Activated T-cell treated with anti-CD3 and anti-CD28 coated beads, Interleukin-2, amount 50 U/mL, for 4 hours (primary cell): ENCODE measurements at places on chromosomes 5 and 9. TPM values are rescaled to one million over a fixed set of nuclear protein-coding genes. Genes with fewer than 3 reads are reported as not detected.

GRCh38 chr5:151697452-151697851 lies 10.7 kb upstream of the SPARC start:
- no peak for DNase-seq

DNA sequence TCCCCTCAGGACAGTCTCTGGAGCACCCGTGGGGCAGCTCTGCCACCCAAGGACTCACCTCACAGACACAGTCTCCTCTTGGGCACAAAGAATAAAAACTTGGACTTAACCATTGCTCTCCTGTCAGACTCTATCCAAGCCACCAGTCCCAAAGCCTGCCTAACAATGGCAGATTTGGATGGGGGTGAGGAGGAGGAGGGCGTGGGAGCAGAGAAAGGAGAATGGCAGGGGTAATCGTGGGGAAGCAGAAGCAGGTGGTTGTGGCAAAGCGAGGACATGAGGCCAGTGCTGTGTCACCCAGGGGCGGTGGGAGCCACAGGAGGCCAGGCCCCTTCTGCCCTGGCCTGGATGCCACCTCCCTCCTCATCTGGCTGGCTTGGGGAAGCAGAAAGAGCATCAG lies 5.5 kb upstream of the FAM163B start:
- DNase-seq: no peak

GRCh38 chr5:172748341-172748843 lies 22.6 kb downstream of the DUSP1 start:
- DNase-seq: no peak

DNA sequence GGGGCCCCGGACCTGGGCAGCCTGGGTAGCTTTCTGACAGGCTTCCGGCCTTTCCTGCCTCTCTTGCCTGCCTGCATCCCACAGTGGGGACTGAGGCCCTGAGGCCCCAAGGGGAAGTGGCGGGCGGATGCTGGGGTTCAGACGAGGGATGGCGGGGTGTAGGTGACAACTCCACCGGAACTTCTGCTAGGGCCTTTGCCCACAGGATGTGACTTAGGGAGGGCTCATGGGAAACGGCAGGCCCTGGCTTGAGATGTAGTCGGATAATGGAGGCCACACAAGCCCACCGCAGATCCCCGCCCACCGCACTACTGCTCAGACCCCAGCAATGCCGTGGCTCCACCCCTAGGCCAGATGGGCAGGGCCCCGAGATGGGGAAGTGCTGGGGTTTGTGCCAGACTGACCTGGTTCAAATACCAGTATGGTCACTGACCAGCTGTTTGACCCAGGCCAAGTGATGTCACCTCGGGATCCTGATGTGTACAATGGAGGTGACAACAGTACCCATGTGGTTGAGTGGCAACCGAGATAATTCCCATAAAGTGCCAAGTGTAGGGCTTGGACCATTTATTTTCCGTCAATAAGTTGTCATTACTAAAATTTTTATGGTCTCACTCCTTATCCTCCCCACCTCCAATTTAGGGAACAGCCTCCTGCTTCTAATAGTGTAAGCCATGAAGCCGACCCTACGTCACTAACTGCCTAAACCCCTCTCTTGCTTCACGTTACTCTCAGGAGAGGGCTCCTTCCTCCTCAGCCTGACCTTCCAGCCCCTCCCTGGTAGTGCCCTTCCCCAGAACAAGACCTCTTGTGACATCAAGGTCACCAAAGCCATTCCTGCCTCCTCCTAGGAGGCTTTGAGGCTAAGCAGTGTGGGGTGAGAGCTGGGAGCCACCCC lies 2.5 kb upstream of the CDK9 start:
- DNase-seq: peak; percentile 45

The GALNT12 gene
- 3.5 TPM for total RNA-seq

The DAB2IP gene
- total RNA-seq: 0.14 TPM

The PHYHD1 gene
- total RNA-seq: not detected

GRCh38 chr5:115229606-115230005 lies 33.1 kb downstream of the PGGT1B start:
- DNase-seq: no peak

- DNase-seq: no peak
Measured at GRCh38 chr5:68747521-68747920, 346.3 kb upstream of the SLC30A5 start.

DNA sequence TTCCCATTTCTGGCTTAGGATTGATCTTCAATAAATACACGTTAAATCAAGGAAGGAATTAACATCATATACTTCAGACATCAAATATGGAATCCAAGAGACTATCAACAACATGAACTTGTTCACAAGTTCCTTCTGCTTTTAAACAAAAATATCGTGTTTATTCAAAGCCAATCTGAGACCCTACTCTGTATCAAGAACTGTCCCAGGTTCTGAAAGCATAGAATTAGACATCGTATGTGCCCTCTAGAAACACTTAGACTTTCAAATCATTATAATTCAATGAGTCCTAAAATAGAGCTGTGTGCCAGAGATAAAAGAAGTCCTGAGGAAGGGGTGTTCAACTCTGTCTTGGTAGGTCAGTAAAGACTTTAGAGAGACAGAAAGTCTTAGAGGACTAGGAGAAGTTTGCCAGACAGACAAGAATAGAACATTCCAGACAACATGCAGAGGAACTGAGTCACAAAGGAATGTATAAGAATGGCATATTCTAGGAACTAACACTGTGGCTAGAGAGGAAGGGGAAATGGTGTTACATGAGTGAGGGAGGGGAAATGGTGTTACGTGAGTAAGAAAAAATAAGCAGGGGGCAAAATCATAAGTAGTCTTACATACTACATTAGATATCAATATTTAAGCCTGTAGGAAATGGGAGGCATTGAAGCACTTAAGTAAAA lies 2.9 kb downstream of the TPD52L3 start:
- DNase-seq: no peak

The TRIM36 gene
- not detected for total RNA-seq

The AGXT2 gene
- not detected for total RNA-seq

- DNase-seq: no peak
Measured at GRCh38 chr9:88196142-88196790, 58.0 kb upstream of the SPATA31C2 start.

DNA sequence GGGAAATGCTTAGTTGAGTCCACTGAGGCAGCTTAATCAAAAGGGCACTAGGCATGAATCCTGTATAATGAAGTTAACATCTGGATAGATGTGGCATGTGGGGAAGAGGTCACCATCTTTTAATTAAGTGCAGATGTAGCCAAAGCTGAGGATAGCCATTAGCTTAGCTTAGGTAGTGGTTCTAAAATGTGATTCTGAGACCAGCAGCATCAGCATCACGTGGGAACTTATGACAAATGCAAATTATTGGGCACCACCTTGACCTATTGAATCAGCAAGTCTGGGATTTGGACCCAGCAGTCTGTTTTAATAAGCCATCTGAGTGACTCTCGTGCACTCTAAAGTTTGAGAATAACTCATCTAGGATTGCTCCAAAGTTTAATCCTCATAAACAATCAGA lies 63.8 kb downstream of the SNCAIP start:
- no peak for DNase-seq

The GRM6 gene
- total RNA-seq: not detected

DNA sequence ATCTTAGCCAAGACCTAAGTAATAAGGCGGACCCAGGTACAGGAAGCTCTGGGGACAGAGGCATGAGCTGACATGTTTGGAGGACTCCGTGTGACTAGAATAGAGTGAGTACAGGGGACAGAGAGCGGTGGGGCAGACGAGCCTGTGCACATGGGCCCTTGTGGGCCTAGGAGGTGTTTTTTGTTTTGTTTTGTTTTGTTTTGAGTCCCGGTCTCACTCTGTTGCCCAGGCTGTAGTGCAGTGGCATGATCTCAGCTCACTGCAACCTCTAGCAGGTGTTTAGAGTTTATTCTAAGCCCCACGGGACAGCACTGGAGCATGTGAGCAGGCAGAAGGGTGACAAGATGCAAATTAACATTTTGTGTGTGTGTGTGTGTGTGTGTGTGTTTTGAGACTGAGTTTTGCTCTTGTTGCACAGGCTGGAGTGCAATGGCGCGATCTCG lies 3.1 kb upstream of the EEIG1 start:
- DNase-seq: no peak

The ASPN gene
- total RNA-seq: not detected

The GFI1B gene
- total RNA-seq: 0.16 TPM

The HTR4 gene
- total RNA-seq: not detected

- DNase-seq: no peak
Measured at GRCh38 chr5:158698768-158699284, 400.9 kb downstream of the EBF1 start.

- no peak for DNase-seq
Measured at GRCh38 chr9:124000161-124000783, 11.3 kb upstream of the LHX2 start.

- no peak for DNase-seq
Measured at GRCh38 chr5:178199581-178200434, 4.5 kb upstream of the HNRNPAB start.

The PCDHGB3 gene
- total RNA-seq: 0.19 TPM

DNA sequence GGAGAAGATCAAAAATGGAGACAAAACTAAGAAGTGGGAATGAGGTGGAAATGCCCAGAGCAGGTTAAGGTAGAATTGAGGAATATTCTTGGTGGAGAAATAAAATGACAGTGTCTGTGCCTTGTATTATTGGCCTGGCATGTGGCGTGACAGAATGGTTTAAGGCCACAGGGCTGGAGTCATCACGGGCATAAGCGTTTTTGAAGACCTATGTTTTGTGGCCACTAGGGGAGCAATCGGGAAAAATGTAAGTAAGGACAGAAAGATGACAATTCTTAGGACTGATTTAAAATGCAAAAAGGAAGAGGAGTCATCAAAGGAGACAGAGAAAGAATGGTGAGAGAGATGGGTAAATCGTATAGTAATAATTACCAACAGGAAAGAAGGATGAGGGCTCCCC lies 72.2 kb upstream of the EPB41L4A start:
- no peak for DNase-seq

DNA sequence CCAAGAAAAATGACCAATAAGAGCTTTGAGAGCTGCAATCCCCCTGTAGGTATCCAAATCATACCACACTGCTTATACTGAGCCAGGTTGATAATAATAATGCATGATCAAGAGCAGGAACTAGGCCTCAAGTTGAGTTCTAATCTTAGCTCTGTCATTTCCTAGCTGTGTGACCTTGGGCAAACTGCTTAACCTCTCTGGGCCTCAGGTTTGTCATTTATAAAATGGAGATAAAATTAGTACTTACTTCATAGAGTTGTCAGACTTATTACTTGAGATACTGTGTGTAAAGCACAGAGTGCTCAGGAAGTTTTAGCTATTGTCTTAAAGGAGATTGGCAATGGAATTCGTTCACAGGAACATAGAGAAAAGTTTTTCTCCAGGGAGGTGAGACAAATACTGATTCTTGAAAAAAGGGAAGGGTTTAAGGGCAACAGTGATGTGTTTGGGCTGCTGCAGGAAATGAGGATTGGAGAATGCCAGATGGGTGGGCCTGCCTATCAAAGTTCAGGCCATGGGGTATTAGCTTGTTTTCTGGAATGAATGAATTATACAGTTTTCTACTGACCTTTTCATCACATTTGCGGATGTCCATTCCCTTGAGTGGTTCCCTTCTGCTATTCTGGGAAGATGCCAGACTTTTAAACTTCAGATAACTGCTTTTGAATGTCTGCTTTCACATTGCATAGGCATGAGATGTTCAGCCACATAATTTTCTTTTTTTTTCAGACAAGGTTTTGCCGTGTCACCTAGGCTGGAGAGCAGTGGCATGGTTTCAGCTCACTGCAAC lies 10.2 kb upstream of the ATP6V0E1 start:
- DNase-seq: no peak

- DNase-seq: no peak
Measured at GRCh38 chr5:142295084-142295758, 29.6 kb downstream of the SPRY4 start.

The C1QTNF2 gene
- not detected for total RNA-seq

The IFNA2 gene
- not detected for total RNA-seq

GRCh38 chr5:145687943-145688342 lies 147.2 kb downstream of the PRELID2 start:
- no peak for DNase-seq

- DNase-seq: no peak
Measured at GRCh38 chr5:14983666-14984441, 112.3 kb upstream of the ANKH start.

- no peak for DNase-seq
Measured at GRCh38 chr9:16545639-16546038, 324.8 kb downstream of the BNC2 start.

The INSL6 gene
- not detected for total RNA-seq

DNA sequence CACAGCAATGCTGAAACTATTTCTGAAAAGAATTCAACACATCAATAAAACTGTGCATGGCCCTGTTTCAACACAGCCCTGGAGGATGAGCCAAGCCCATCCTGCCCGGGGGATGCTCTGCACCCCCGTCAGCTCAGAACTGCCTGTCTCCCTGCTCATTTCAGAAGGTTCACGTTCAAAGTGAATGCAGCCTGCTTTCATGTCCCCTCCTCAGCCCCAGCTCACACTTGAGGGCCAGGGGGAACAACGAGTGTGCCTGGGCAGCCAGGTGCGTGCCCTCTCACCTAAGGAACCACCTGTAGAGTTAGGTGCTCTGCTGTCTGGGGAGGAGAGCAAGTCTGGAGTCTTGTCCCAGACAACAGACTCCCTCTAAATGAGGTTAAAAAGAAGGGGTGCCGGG lies 348.5 kb upstream of the IRX2 start:
- DNase-seq: no peak

The SARDH gene
- 5.5 TPM for total RNA-seq

DNA sequence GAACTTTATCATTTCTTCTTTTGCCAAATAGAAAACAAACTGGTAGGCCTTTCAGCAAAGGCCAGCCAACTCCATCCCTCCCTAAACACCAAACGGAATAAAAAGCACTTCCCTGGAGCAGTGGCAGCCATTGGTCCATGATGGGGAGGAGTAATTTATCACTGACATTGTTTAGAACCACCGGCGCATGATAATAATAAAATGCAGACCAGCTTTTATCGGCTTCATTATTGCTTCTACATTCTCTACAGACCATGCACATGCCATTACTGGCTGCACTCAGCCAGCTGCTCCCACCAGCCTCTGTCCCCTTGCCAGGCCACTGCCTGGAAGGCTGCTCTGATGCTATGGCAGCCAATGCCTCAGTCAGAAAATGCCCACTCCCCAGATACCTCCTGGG lies 45.9 kb downstream of the ABCA1 start:
- no peak for DNase-seq

GRCh38 chr5:142175461-142176142 lies 67.0 kb downstream of the NDFIP1 start:
- DNase-seq: no peak

GRCh38 chr9:111148052-111149017 lies 110.1 kb upstream of the LPAR1 start:
- DNase-seq: no peak

DNA sequence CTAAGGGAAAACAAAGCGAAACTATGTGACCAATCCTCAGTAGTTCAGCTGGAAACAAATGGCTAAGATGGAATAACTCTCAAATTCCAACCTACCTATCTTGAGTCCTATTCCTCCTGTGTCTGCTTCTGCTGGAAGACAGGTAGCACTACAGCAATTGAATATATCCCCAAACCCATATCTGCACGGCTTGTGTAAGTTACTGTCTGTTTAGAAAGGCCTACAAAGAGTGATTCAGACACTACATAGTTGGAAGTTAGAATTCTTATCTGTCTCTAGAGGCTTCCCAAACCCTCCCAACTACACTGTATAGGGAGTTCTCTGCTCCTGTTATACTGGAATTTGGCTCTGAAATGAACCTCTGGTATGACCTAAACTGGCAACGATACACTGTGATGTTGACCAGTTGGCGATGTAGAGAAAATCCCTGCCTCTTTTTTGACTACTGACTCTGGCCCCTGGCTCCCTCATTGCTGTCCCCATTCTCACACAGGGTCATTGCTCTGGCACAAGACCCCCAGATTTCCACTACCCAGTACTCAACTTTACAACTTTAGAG lies 22.6 kb upstream of the NADK2 start:
- DNase-seq: no peak

- no peak for DNase-seq
Measured at GRCh38 chr9:132898051-132898450, 19.4 kb downstream of the SPACA9 start.
